PC-3 (cell line): ENCODE measurements at places on chromosomes 11 and 22.

DNA sequence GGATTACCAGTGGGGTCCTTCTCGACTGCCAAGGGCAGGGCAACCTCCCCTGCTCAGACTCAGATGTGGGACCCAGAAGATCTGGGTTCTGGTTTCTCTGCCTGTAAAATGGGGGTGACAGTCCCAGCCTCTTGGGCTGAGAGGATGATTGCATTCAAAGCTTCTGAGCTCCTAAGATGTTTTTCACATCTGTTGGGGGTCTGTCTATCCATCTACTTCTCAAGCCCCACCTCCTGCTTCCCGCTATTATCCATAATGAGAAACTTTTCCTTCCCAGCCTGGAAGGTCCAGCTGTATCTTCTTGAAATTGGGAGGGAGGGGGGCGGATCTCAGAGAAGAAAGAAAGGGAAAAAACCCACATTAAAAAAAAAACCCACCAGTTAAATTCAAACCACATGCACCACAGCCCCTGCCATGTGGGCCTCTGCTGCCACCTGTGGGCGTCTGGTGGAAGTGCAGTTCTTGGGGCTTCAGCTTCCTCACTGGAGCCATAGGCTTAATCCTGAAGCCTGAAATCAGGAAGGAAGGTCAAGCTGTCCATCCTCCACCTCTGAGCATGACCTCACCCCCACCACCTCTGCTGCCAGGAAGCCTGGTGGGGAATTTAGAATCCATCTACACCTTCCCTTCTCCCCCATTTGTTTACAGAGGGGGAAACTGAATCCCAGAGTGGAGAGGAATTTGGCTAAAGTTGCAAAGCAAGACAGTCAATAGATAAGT, 27.3 kb downstream of the ARHGEF17 start:
- peak; percentile 94 for DNase-seq

GRCh38 chr11:31967404-31968130, 123.3 kb upstream of the RCN1 start:
- DNase-seq: no peak

GRCh38 chr11:126282736-126283591, at the start of gene TIRAP:
TSS of gene TIRAP (plus strand) at chr11:126283093. CDS start at chr11:126290895, 7,802 bp downstream.
- DNase-seq: peak; percentile 59

DNA sequence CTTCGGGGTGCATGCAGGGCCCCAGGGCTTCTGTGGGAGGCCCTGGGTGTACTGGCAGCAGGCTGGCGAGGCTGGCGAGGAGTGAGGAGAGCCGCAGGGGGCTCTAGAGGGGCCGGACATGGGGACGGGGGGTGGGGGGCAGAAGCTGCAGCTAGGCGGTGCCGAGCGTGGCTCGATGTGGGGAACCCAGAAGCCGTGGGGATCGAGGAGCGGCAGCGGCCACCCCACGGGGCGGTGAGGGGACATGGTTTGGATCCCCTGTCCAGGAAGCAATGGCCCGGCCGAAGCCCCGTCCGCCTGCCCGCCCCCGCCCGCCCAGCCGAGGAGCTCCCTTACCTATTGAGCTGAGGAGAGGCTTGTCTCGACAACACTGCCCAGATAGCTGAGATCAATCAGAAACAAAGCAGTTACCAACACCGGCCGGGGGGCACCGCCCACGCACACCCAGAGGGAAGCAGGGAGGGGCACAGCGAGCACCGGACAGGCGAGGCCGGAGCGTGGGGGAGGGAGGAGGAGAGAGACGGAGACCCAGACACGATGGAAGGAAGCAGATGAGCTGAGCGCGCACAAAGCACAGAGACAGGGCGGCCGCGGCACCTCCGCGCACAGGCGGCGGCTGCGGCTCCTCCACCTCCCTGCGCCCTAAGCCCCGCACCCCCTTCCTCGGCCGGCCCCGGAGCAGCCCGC, 38.7 kb downstream of the IGSF9B start:
- DNase-seq: no peak

GRCh38 chr11:453564-453963, 3.5 kb downstream of the PTDSS2 start:
- no peak for DNase-seq

- DNase-seq: no peak
Observed at GRCh38 chr11:66685276-66686099, 7.8 kb upstream of the RBM4B start.

GRCh38 chr22:46777609-46777970, 15.1 kb downstream of the TBC1D22A start:
- DNase-seq: no peak

- peak; percentile 56 for DNase-seq
Observed at GRCh38 chr11:45180179-45180847, 33.9 kb downstream of the PRDM11 start.

GRCh38 chr11:68658661-68659060, 25.7 kb upstream of the GAL start:
- no peak for DNase-seq

DNA sequence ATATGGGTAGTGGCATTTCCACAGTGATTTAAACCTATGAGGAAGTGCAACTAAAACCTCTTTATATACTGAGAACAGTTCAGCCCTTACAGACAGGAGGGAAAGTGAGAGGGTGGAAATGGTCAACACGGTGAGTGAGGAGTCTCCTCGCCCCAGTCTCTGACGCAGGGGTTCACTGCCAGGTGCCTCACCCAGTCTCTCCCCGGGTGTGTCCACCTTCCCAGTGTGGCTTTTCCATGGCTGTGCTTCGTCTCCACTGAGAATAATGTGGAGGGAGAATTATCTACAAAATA, 116.6 kb upstream of the TOP3B start:
- no peak for DNase-seq
